Regular cardiac myocyte (primary cell): ENCODE measurements at places on chromosomes 7 and 10. TPM values are rescaled to one million over a fixed set of nuclear protein-coding genes. Genes with fewer than 3 reads are reported as not detected.

The OR6B1 gene
- not detected in 2 replicates for total RNA-seq

The GJD4 gene
- not detected in 2 replicates for total RNA-seq

The LRIT1 gene
- total RNA-seq: not detected in 2 replicates

The DHX32 gene
- total RNA-seq: 34.5 and 57.5 TPM in 2 replicates

The FBXO24 gene
- 0.28 and 0.77 TPM in 2 replicates for total RNA-seq

The PNLIPRP3 gene
- not detected in 2 replicates for total RNA-seq

The PLEKHA8 gene
- total RNA-seq: 12.8 and 18.3 TPM in 2 replicates

The SRRT gene
- 24.5 and 61.7 TPM in 2 replicates for total RNA-seq

The AEBP1 gene
- 31.2 and 34.1 TPM in 2 replicates for total RNA-seq

The SPDYE5 gene
- under 0.01 TPM in 1 of 2 replicates, not detected in the other for total RNA-seq
